ENCODE measurements at places on chromosomes 1 and 21. TPM values are rescaled to one million over a fixed set of nuclear protein-coding genes. Genes with fewer than 3 reads are reported as not detected.

DNA sequence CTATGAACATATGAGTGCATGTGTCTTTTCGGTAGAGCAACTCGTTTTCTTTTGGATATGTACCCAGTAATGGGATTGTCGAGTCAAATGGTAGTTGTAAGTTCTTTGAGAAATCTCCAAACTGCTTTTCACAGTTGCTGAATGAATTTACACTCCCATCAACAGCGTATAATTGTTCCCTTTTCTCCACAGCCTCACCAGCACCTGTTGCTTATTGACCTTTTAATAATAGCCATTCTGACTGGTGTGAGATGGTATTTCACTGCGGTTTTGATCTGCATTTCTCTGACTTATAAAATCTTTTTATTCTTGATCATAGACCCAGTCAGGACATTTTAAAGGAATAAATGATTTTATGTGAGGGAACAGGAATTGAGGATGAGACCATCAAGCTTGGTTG, 165.0 kb upstream of the KCTD3 start:
- no peak for DNase-seq
- no peaks in the 10 kb centered on the region for H3K27me3 ChIP-seq

- peaks cover 10% of the 10 kb centered on the region for H3K36me3 ChIP-seq
- H3K4me3 ChIP-seq = no peak overlapping the region
- H3K27ac ChIP-seq = no peak overlapping the region
- peaks cover 37% of the 10 kb centered on the region for H3K4me1 ChIP-seq
- no peaks in the 10 kb centered on the region for H3K27me3 ChIP-seq
These were observed 4.7 kb downstream of the UBR4 start for GRCh38 chr1:19205403-19205802.

- no peaks in the 10 kb centered on the region for H3K4me1 ChIP-seq
- no peaks in the 10 kb centered on the region for H3K27me3 ChIP-seq
- H3K4me3 ChIP-seq = no peak overlapping the region
- no peak for DNase-seq
- H3K36me3 ChIP-seq = peaks cover 21% of the 10 kb centered on the region
- H3K27ac ChIP-seq = no peak overlapping the region
These were observed 33.1 kb downstream of the WDR4 start for GRCh38 chr21:42846221-42846620.

DNA sequence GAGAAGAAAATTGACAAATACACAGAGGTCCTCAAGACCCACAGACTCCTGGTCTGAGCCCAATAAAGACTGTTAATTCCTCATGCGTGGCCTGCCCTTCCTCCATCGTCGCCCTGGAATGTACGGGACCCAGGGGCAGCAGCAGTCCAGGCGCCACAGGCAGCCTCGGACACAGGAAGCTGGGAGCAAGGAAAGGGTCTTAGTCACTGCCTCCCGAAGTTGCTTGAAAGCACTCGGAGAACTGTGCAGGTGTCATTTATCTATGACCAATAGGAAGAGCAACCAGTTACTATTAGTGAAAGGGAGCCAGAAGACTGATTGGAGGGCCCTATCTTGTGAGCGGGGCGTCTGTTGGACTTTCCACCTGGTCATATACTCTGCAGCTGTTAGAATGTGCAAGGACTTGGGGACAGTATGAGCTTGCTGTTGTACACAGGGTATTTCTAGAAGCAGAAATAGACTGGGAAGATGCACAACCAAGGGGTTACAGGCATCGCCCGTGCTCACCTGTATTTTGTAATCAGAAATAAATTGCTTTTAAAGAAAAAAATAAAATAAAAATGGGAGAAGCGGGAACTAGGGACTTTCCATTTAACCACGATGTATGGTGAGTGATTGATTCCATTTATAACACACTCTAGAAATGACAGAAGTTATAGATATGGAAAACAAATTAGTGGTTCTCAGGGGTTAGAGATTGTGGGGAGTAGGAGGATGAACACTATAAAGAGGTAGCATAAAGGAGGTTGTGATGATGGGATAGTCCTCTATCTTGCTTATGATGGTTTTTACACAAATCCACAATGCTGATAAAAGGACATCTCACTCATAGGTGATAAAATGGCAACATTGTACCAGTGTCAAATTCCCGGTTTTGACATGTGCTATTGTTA, 244.7 kb downstream of the MRPL39 start:
- H3K36me3 ChIP-seq = no peaks in the 10 kb centered on the region
- no peak overlapping the region for H3K4me3 ChIP-seq
- H3K4me1 ChIP-seq = no peaks in the 10 kb centered on the region
- H3K27ac ChIP-seq = no peak overlapping the region

CCDC185 gene
- not detected for total RNA-seq

DNA sequence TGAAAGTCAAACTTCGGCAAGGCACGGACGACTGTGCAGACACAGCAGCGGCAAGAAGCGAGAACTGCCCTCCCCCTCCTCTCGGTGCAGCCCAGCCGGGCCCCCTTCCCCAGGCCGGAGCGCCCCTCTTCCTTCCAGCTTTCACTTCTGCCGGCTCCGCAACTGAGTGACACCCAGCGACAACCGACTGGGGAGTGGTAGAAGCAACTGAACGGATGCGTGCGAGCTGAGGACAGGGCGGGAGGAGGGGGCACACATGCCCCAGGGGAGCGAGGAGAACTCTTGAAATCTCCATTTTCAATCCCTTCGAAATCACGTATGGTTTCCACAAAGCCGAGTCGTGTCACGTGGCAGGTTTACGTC, 146.6 kb downstream of the PGBD5 start:
- no peak overlapping the region for H3K4me3 ChIP-seq
- no peak overlapping the region for H3K27ac ChIP-seq
- H3K4me1 ChIP-seq = no peaks in the 10 kb centered on the region
- peaks cover 10% of the 10 kb centered on the region for H3K36me3 ChIP-seq
- DNase-seq = no peak
- H3K27me3 ChIP-seq = no peaks in the 10 kb centered on the region

GRCh38 chr1:117364240-117364639, 3.0 kb upstream of the MAN1A2 start:
- H3K4me1 ChIP-seq = peaks cover 37% of the 10 kb centered on the region
- H3K27me3 ChIP-seq = no peaks in the 10 kb centered on the region
- DNase-seq = no peak
- H3K4me3 ChIP-seq = no peak overlapping the region

GJC2 gene
- 1.1 TPM for total RNA-seq

GRCh38 chr1:61056573-61057439, 25.6 kb upstream of the NFIA start:
- H3K4me3 ChIP-seq = peak overlapping the region; percentile 68
- DNase-seq = peak; percentile 38
- peak overlapping the region; percentile 54 for H3K27ac ChIP-seq
- peaks cover 10% of the 10 kb centered on the region for H3K4me1 ChIP-seq
- no peaks in the 10 kb centered on the region for H3K27me3 ChIP-seq
